ENCODE measurements at places on chromosomes 12 and 14. TPM values are rescaled to one million over a fixed set of nuclear protein-coding genes. Genes with fewer than 3 reads are reported as not detected.

GRCh38 chr12:11607313-11608081 is 42.0 kb upstream of the ETV6 start:
- peak; percentile 66 for DNase-seq

DNA sequence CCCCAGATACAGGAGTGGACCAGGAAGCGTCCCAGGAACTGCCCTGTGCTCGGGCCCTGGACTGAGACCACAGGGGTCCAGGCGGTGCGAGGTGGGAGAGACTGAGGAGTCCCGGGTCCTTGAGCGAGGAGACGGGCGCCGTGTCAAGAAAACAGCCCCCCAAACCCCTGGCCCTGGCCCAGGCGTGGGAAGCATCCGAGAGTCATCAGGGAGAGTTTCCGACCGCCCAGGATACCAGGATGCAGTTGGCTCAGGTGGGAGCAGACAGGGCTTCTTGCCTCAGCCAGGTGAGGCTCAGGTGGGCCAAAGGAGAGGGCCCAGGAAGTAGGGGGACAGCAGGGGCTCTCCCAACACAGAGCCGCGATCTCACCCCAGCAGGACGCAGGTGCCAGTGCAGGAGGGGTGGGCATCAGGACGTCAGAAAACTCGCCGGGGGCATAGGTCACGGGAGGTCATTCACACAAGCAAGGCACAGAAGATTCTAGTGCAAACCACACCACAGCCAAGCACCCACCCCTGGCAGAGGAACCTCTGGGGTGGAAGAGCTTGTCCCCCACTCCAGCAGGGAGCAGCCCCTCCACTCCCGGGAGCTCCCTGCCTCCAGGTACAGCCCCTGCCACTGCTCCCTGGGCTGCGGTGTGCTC is 102.5 kb upstream of the EIF5 start:
- no peak for DNase-seq

GRCh38 chr12:52687497-52688385 is 7.5 kb upstream of the KRT1 start:
- DNase-seq, result no peak

BTBD6 gene
- total RNA-seq, result 51.0 TPM

GRCh38 chr14:38185671-38186070 is 22.0 kb upstream of the SSTR1 start:
- no peak for DNase-seq

CLEC4E gene
- not detected for total RNA-seq

DNA sequence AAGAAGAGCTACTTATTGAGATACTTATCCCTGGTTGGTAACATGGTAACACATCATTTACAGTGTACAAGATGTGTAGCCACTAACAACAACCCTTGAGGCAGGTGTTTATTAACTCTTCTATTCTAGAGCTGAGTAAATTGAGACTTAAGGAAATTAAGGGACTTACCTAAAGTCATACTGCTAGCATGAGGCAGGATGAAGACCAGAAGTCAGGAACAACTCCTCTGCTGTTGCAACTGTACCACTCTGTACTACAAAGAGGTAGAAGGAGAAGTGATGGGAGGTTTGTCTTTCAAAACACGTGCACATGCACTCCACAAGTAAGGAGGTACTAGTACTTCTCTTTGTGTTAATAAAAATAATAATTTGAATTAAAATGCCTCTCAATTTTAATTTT is 79.9 kb downstream of the LLPH start:
- DNase-seq, result no peak

DNA sequence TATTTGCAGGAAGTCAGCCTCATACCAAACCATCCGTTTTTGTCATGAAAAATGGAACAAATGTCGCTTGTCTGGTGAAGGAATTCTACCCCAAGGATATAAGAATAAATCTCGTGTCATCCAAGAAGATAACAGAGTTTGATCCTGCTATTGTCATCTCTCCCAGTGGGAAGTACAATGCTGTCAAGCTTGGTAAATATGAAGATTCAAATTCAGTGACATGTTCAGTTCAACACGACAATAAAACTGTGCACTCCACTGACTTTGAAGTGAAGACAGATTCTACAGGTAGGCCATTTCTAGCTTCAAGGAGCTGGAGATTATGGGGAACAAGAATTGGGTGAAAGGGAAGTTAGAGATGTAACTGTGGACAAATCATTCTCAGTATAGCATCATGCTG is 126.1 kb downstream of the DAD1 start:
- DNase-seq, result no peak

DNA sequence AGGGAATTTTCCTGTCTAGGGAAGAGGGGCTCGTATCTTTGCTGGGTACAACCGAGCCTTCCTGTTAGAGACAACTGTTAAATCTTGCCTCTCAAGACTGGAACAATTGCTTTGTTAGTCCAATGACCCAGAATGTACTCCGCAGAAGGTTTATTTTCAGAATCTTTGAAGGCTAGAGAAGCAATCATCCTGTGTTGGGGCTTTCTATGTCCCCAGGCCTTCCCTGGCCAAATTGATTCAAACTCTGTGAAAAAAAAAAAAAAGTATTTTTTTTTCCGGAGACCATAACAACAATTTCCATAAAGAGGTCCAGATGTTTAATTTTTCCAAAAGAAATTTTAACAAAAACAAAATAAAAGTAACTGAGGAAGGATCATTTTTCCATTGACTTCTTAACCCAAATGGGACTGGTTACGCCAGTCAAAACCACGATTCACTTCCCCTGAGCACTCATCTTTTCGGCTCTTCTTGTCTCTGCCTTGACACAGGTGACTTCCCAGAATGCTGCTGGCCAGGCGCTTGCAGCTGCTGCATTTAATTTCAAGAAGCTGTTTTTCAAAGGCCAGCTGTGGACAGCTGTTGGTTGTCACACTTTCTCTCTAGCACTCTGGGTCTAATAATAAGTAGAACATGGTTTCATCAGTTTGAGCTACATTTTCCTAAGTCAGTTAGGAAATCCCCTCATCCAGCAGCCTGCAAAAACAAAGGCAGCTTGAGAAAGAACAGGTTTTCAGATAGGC is 81.6 kb upstream of the MANSC4 start:
- peak; percentile 62 for DNase-seq

SLC17A8 gene
- total RNA-seq, result not detected

GRCh38 chr12:27142101-27142721 is 59.8 kb upstream of the C12orf71 start:
- DNase-seq, result peak; percentile 93

MYH6 gene
- not detected for total RNA-seq

DNA sequence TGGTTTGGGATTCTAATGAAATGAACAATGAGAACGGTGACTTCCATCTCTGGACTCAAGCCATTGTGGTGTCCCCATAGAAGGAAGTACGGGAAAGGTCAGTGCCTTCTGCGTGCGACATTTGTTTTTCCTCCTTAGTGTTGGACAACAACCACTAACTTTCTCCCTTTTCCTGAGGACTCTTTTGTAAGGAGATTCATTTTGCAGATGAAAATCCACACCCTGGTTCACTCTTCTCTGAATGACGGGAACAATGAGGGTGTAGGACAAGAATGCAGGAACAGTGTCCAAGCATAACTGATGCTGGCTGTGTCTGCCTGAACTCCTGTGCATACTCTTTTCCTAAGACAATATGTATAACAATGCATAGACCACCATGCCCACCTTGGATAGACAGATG is 176.4 kb downstream of the STXBP6 start:
- peak; percentile 29 for DNase-seq

PROX2 gene
- not detected for total RNA-seq

DNA sequence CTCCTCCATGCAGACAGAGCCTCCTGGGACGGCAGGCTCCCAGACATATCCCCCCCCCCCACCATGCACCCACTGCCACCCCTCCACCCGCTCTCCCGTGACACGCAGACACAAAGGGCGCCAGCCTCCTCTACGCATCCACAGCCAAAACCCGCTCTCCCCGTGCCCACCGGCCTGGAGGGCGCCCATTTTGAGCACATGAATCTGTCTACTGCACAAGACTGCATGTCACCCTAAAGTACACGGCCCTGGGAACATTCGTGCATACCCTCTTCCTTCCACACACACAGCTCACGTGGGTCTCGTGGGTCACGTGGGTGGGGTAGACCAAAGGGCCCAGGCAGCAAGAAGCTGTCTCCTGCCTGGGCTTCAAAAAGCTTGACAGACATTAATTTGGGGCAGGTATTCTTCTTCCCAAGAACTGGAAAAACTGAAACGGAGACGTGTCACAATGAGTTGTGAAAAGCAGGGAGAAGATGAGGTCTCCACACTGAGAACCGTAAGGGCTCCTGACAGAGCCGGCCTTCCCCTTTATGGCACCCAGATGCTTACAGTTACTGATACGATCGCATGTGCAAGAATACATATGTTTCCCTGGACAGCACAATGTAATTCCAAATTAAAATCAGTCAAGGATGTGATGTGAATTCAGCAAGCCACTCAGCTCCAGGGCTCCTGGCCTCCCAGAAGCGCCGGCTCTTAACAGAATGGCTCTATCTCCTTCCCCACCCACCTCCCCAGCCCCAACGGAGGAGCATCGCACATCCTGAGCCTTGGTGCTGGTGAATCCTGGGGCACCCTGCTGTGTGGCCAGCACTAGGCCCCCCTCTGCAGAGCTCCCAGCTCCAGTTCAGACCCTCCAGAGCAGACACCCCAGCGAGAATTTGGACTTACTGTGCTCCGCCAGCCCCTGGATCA is 1.9 kb downstream of the TGFB3 start:
- DNase-seq, result peak; percentile 24

GLT1D1 gene
- total RNA-seq, result not detected

GRCh38 chr14:104718871-104719270 is 5.2 kb upstream of the ADSS1 start:
- no peak for DNase-seq

ESPL1 gene
- 1.5 TPM for total RNA-seq

GRCh38 chr12:85130646-85131045 is 94.5 kb downstream of the LRRIQ1 start:
- peak; percentile 2 for DNase-seq

- DNase-seq, result no peak
Observed at GRCh38 chr14:29857551-29857950, 70.1 kb downstream of the PRKD1 start.

GPATCH2L gene
- total RNA-seq, result 47.9 TPM

OR4E2 gene
- not detected for total RNA-seq
